ENCODE measurements at places on chromosomes 7 and 10.

- DNase-seq = no peak
These were observed at the start of gene NPFFR1 for GRCh38 chr10:70283445-70284399. Gene NPFFR1 (minus strand): TSS chr10:70284004. CDS start chr10:70283676, 328 bp downstream.

- DNase-seq = no peak
These were observed 19.9 kb downstream of the WDR86 start for GRCh38 chr7:151389768-151390597.

- no peak for DNase-seq
These were observed 847.1 kb upstream of the MBL2 start for GRCh38 chr10:53619671-53620070.

GRCh38 chr7:20895563-20895962, 108.9 kb upstream of the SP8 start:
- no peak for DNase-seq

GRCh38 chr7:123665157-123665556, 9.5 kb downstream of the LMOD2 start:
- no peak for DNase-seq

GRCh38 chr7:39702133-39702532, 78.8 kb downstream of the RALA start:
- no peak for DNase-seq

Data from Right ventricle myocardium inferior (tissue), 1 donor.